Adrenal gland (tissue), 19 donors: ENCODE measurements at places on chromosomes 7 and 10. TPM values are rescaled to one million over a fixed set of nuclear protein-coding genes. Genes with fewer than 3 reads are reported as not detected.

DNA sequence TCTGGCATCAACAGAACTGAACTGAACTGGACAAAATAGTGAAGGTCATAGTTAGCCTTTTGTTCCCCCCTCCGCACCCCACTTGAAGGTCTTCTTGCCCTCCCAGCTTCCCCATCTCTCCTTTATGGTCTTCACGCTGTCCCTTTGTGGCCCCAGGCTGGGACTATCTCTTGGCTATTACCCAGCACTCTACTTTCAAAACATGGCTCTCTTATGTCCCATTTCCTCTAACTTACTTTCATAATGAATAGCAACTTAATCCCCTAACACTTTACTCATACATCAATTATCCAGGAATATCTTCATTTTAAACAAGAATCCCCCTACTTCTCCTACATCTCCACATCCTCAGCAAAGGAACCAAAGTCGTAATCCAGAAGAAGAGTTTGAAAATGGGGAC lies 135.3 kb upstream of the ITGB1 start:
- no peaks in the 10 kb centered on the region for H3K27me3 ChIP-seq
- H3K4me1 ChIP-seq, result no peaks in the 10 kb centered on the region
- no peak overlapping the region for H3K4me3 ChIP-seq
- H3K36me3 ChIP-seq, result no peaks in the 10 kb centered on the region

GRCh38 chr10:94607111-94607510 lies 61.5 kb downstream of the HELLS start:
- H3K4me3 ChIP-seq, result no peak overlapping the region
- no peaks in the 10 kb centered on the region for H3K36me3 ChIP-seq
- no peaks in the 10 kb centered on the region for H3K27me3 ChIP-seq
- no peak overlapping the region for H3K27ac ChIP-seq

DNA sequence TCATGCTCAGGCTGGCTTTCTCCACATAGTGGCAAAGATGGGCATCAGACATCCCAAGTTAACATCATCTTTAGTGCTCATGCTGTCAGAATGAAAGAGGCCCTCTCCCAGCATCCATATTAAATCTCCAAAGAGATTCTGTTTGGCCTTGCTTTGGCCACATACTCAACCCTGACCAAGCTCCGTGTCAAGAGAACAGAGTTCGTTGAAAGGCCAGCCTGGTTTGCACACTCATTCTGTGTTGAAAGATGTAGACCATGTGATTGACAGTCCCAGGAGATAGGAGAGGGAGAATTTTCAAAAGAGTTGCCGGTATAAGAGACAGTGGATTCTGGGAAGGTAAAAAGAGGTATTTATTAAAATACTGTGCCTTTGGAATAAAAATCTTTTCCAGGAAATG lies 19.7 kb downstream of the MET start:
- H3K27me3 ChIP-seq, result no peaks in the 10 kb centered on the region
- H3K4me1 ChIP-seq, result no peaks in the 10 kb centered on the region
- no peak for DNase-seq
- H3K4me3 ChIP-seq, result no peak overlapping the region
- H3K27ac ChIP-seq, result no peak overlapping the region

OPN4 gene
- not detected for total RNA-seq

GRCh38 chr7:46210467-46210866 lies 289.4 kb upstream of the IGFBP3 start:
- no peaks in the 10 kb centered on the region for H3K27me3 ChIP-seq
- no peaks in the 10 kb centered on the region for H3K36me3 ChIP-seq
- no peaks in the 10 kb centered on the region for H3K4me1 ChIP-seq
- H3K4me3 ChIP-seq, result no peak overlapping the region

NUTM2E gene
- not detected for total RNA-seq

GRCh38 chr7:15925608-15926007 lies 239.1 kb upstream of the MEOX2 start:
- no peak for DNase-seq
- H3K36me3 ChIP-seq, result no peaks in the 10 kb centered on the region
- no peaks in the 10 kb centered on the region for H3K4me1 ChIP-seq
- H3K27ac ChIP-seq, result no peak overlapping the region

- no peak overlapping the region for H3K4me3 ChIP-seq
Observed at GRCh38 chr7:98981701-98982100, 103.4 kb downstream of the TRRAP start.

CYP2C19 gene
- not detected for total RNA-seq

TMEM139 gene
- total RNA-seq, result 4.7 TPM

ZPBP gene
- total RNA-seq, result not detected

DNA sequence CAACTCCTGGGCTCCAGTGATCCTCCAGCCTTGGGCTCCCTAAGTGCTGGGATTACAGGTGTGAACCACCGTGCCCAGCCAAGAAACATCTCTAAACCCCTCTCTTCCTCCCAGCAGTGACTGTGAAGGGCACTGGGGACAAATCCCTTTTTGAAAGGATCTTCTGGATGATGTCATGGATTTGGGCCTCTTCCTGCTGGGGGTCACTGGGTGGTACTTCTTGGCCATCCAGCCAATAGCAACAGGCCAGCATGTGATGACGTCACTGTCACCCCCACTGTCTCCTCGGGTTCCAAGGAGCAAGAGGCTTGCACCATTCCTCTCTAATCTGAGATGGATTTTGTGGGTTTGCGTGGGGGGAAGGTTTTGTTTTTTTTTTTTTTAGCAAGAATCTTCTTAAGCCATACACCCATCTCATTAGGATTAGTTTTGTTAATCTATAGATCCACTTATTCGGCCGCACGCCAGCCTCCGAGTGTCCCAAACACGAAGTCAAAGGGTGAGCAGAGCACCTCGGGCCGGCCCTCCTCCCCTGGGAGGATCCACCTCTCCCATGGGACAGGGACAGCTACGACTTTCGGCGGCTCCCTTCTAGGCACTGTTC lies 29.4 kb upstream of the TNRC18 start:
- H3K27ac ChIP-seq, result no peak overlapping the region
- no peak overlapping the region for H3K4me3 ChIP-seq
- H3K27me3 ChIP-seq, result no peaks in the 10 kb centered on the region
- no peaks in the 10 kb centered on the region for H3K36me3 ChIP-seq

DNA sequence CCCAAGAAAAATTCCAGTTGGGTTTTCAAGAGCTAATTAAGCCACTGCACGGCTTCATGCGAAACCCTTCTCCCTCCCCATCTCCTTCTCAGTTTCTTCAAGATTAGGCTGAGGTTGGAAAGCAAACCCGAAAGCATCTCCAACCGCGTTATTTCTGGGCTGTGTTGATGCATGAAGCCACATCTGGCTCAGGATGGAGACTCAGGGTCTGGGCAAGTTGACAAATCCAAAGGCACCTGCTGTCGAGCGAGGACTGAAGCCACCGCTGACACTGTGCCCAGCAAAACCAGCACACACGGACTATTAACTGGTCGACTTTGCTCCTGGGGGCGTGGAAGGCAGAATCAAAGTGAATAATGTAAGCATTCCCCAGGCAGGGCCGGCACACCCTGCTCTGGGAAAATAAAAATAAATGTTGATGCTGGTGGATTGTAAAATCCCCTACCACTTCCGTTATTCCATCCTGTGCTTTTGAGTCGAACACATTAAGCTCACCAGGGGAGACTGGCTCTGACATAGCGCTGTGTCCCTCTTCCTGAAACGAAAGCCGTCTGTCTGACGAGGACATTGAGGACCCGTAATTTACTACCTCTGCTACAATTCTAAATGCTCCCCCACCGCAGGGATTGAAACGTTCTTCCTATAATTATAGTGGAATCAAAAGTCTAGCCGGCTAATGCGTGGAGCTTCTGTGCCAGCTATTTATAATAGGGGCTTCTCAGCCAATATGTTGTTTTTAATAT lies 269.8 kb downstream of the ADARB2 start:
- DNase-seq, result no peak
- no peaks in the 10 kb centered on the region for H3K36me3 ChIP-seq

GRCh38 chr7:144513334-144513733 lies 109.8 kb upstream of the NOBOX start:
- H3K4me3 ChIP-seq, result no peak overlapping the region
- no peaks in the 10 kb centered on the region for H3K36me3 ChIP-seq
- DNase-seq, result peak; percentile 11
- no peaks in the 10 kb centered on the region for H3K4me1 ChIP-seq
- H3K27me3 ChIP-seq, result no peaks in the 10 kb centered on the region

- H3K4me1 ChIP-seq, result peaks cover 35% of the 10 kb centered on the region
- no peak overlapping the region for H3K4me3 ChIP-seq
- H3K27me3 ChIP-seq, result no peaks in the 10 kb centered on the region
Observed at GRCh38 chr7:118615-119391, 73.6 kb upstream of the FAM20C start.

DNA sequence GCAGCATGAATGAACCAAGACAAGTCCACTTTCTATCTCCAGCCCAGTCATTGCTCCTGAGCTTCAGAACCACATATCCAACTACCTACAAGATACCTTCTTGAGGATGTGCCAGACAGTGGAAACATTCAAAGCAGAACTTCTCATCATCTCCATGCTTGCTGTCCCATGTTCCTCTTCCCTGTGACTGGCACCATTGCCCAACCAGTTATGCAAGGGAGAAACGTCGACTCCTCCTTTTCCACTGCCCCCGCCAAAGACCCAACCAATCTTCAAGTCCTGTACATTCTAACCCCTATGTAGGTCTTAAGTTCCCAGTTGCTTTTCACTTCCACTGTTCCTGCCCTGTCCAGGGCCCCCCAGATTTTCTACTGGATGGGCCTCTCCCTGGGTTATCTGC lies 225.7 kb downstream of the RPS24 start:
- H3K27me3 ChIP-seq, result no peaks in the 10 kb centered on the region
- no peaks in the 10 kb centered on the region for H3K36me3 ChIP-seq
- H3K4me3 ChIP-seq, result no peak overlapping the region
- no peak for DNase-seq
- H3K27ac ChIP-seq, result no peak overlapping the region

DNA sequence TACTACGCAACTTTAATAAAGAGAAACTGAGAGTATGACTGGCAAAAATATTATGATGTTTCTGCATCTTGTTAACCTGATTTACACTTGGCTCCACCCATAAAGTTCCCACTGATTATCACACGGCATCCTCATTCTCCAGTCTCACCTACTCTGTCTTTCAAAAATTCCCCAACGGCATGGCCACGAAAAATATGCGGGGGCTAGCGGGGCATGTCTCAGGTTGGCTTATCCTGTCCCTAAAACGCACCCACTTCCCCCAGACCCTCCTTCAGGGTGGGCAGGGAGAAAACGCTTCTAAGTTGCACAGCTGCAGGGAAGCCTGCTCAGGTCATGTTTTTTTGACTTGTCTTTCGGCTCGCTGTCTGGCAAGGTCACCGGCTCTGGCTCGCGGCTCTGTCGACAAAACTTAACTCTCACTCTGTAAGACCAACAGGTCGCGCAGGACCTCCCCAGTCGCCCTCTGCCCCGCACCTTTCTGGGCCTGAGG lies 3.8 kb downstream of the CDK6 start:
- no peak for DNase-seq
- peak overlapping the region; percentile 57 for H3K27ac ChIP-seq
- H3K4me1 ChIP-seq, result peaks cover 52% of the 10 kb centered on the region
- no peaks in the 10 kb centered on the region for H3K36me3 ChIP-seq
- H3K4me3 ChIP-seq, result peak overlapping the region; percentile 6
- H3K27me3 ChIP-seq, result no peaks in the 10 kb centered on the region

CCDC172 gene
- not detected for total RNA-seq

IL6 gene
- not detected for total RNA-seq

HTR5A gene
- not detected for total RNA-seq

GRCh38 chr10:2831509-2831908 lies 235.8 kb upstream of the PFKP start:
- no peaks in the 10 kb centered on the region for H3K27me3 ChIP-seq
- H3K4me3 ChIP-seq, result no peak overlapping the region
- no peaks in the 10 kb centered on the region for H3K4me1 ChIP-seq
- no peak overlapping the region for H3K27ac ChIP-seq

DNA sequence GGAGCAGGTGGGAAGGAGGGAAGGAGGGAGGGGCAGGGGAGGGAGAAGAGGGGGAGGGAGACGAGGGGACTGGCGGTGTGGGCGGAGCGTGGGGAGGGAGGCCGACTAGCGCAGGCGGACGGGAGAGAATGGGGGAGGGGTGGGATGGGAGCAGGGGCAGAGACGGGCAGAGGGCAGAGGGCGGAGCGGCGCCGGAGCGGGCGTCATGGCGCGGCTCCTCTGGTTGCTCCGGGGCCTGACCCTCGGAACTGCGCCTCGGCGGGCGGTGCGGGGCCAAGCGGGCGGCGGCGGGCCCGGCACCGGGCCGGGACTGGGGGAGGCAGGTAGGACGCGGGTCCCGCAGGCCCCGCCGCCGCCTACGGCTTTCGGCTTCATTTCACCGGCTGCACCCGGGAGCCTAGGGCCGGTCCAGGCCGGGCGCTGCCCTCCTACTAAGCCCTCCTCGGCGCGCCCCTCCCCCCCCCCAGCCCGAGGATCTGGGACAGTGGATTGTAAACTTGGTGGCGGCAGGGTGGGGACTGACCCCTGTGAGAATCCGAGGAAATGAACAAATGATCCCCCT lies at the start of gene MSRB2:
Gene MSRB2, plus strand, starts transcription at position 176 of the 562 bp plus-strand sequence. Its CDS starts 30 bp downstream, at position 206.
- DNase-seq, result peak; percentile 95
- peaks cover 40% of the 10 kb centered on the region for H3K4me1 ChIP-seq
- no peaks in the 10 kb centered on the region for H3K27me3 ChIP-seq
- H3K4me3 ChIP-seq, result peak within 1 kb of the TSS; percentile 44
- peak within 1 kb of the TSS; percentile 96 for H3K27ac ChIP-seq

ABCC2 gene
- total RNA-seq, result 1.4 TPM

DNA sequence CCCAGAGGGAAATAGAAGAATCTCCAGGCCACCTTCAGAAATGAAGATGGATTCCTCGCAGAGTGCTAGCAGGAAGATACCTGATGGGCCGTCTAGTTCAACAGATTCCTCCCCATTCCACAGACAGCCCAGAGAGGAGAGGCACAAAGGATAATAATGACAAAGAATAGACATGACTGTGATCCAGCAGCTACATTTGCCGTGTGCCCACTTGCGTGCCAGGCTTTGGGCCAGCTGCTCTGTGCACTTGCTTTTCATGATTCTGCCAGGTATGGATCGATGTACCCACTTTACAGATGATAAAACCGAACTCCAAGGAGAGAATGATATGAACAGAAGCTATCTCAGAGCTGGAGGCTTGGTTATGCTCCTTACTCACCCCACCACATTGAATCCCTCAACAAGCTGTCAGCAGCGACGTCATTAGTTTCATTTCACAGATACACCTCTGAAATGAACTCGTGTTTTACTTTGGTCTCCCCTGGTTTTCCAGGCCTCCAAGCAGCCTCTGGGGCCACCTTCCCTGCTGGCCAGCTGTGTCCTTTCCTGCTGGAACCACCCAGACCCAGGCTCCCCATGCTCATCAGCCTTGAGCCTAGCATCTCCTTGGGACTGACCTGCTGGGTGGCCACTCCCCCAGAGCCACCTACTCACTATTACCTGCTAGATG lies 11.9 kb upstream of the WDFY4 start:
- no peaks in the 10 kb centered on the region for H3K36me3 ChIP-seq
- no peak overlapping the region for H3K27ac ChIP-seq
- H3K27me3 ChIP-seq, result no peaks in the 10 kb centered on the region
- H3K4me1 ChIP-seq, result no peaks in the 10 kb centered on the region
- no peak for DNase-seq

ACSM6 gene
- not detected for total RNA-seq

- no peaks in the 10 kb centered on the region for H3K27me3 ChIP-seq
- no peaks in the 10 kb centered on the region for H3K4me1 ChIP-seq
- H3K36me3 ChIP-seq, result no peaks in the 10 kb centered on the region
- H3K4me3 ChIP-seq, result no peak overlapping the region
- no peak for DNase-seq
Observed at GRCh38 chr10:28293236-28294168, 9.4 kb downstream of the MPP7 start.

GRCh38 chr7:1235501-1236131 lies 2.9 kb downstream of the UNCX start:
- H3K27me3 ChIP-seq, result peaks cover 86% of the 10 kb centered on the region
- H3K36me3 ChIP-seq, result no peaks in the 10 kb centered on the region
- H3K4me3 ChIP-seq, result no peak overlapping the region
- no peak overlapping the region for H3K27ac ChIP-seq

GRCh38 chr10:130177250-130177649 lies 41.1 kb downstream of the GLRX3 start:
- no peak overlapping the region for H3K4me3 ChIP-seq
- H3K27me3 ChIP-seq, result no peaks in the 10 kb centered on the region
- H3K36me3 ChIP-seq, result peaks cover 43% of the 10 kb centered on the region
- H3K27ac ChIP-seq, result no peak overlapping the region
